ENCODE measurements at places on chromosomes 16 and 17. TPM values are rescaled to one million over a fixed set of nuclear protein-coding genes. Genes with fewer than 3 reads are reported as not detected.

The ODAD4 gene
- total RNA-seq, result 1.6 TPM

The AHSP gene
- total RNA-seq, result not detected

The TBCD gene
- total RNA-seq, result 69.0 TPM

The PRSS33 gene
- total RNA-seq, result not detected

The TOM1L1 gene
- total RNA-seq, result 30.8 TPM

The NECAB2 gene
- total RNA-seq, result not detected

The ACSM2A gene
- not detected for total RNA-seq

GRCh38 chr17:4604111-4604644 is 19.8 kb downstream of the SMTNL2 start:
- H3K27ac ChIP-seq, result no peak overlapping the region
- H3K4me1 ChIP-seq, result peaks cover 6% of the 10 kb centered on the region
- no peak overlapping the region for H3K4me3 ChIP-seq
- H3K27me3 ChIP-seq, result no peaks in the 10 kb centered on the region

- no peak overlapping the region for H3K4me3 ChIP-seq
- H3K36me3 ChIP-seq, result peaks cover 26% of the 10 kb centered on the region
- peaks cover 9% of the 10 kb centered on the region for H3K4me1 ChIP-seq
- no peak for DNase-seq
These were observed 23.3 kb downstream of the MEAK7 start for GRCh38 chr16:84481051-84481735.

DNA sequence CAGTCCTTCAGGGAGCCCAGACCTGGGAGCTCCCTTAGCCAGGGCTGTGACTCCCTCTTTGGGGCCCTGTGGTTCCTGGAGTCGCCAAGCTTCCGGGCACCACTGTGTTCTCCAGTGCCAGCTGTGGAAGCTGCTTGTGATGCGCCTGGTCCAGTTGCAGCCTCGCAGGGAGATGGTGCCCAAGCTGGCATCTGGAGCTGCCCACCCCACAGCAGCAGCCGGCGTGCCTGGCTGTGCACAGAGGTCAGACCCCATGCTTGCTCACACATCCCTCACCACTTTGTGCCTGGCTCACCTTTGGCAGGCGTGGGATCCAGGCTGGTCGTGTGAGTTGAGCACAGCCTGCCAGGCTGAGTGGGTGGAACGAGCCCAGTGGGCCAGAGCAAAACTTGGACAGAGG is 18.2 kb downstream of the RHOT1 start:
- DNase-seq, result no peak
- peaks cover 20% of the 10 kb centered on the region for H3K4me1 ChIP-seq
- H3K4me3 ChIP-seq, result no peak overlapping the region
- no peaks in the 10 kb centered on the region for H3K36me3 ChIP-seq
- no peaks in the 10 kb centered on the region for H3K27me3 ChIP-seq
- no peak overlapping the region for H3K27ac ChIP-seq

GRCh38 chr17:34673516-34673915 is 94.1 kb downstream of the TMEM132E start:
- H3K27ac ChIP-seq, result no peak overlapping the region
- no peak for DNase-seq
- no peaks in the 10 kb centered on the region for H3K27me3 ChIP-seq

- H3K36me3 ChIP-seq, result peaks cover 15% of the 10 kb centered on the region
- no peaks in the 10 kb centered on the region for H3K27me3 ChIP-seq
- peak overlapping the region; percentile 73 for H3K27ac ChIP-seq
- DNase-seq, result no peak
These were observed 13.1 kb downstream of the MRM3 start for GRCh38 chr17:795276-795675.

- H3K27me3 ChIP-seq, result no peaks in the 10 kb centered on the region
- H3K27ac ChIP-seq, result peak overlapping the region; percentile 80
- no peaks in the 10 kb centered on the region for H3K36me3 ChIP-seq
- H3K4me3 ChIP-seq, result peak overlapping the region; percentile 46
These were observed 669 bp upstream of the DCTPP1 start for GRCh38 chr16:30430428-30430970.

DNA sequence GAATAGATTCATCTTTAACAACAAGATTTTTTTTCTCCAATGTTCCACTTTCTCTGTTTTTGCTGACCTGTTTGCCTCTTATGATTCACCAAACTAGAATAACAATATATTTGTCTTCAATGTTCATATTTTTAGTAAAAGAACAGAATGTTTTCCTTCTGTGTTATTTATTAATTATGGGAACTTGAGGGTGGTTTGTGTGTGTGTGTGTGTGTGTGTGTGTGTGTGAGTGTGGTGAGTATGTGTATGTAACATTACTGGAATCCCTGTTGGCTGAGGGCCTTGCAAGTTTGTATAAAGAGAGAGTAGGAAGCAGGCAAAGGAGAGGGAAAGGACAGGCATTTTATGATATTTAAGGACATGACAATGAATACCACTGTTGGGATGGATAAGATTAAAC is 13.8 kb downstream of the STXBP4 start:
- no peaks in the 10 kb centered on the region for H3K27me3 ChIP-seq
- DNase-seq, result peak; percentile 66
- no peaks in the 10 kb centered on the region for H3K36me3 ChIP-seq
- H3K4me1 ChIP-seq, result peaks cover 14% of the 10 kb centered on the region

- peak overlapping the region; percentile 50 for H3K4me3 ChIP-seq
- no peaks in the 10 kb centered on the region for H3K36me3 ChIP-seq
- H3K27ac ChIP-seq, result peak overlapping the region; percentile 88
- peak; percentile 57 for DNase-seq
- H3K4me1 ChIP-seq, result no peaks in the 10 kb centered on the region
- no peaks in the 10 kb centered on the region for H3K27me3 ChIP-seq
These were observed 54.5 kb downstream of the TUBD1 start for GRCh38 chr17:59838052-59838916.

- H3K27ac ChIP-seq, result no peak overlapping the region
- no peaks in the 10 kb centered on the region for H3K27me3 ChIP-seq
- DNase-seq, result no peak
- peaks cover 10% of the 10 kb centered on the region for H3K36me3 ChIP-seq
- H3K4me3 ChIP-seq, result no peak overlapping the region
These were observed 10.5 kb downstream of the AP2B1 start for GRCh38 chr17:35597604-35598003.

DNA sequence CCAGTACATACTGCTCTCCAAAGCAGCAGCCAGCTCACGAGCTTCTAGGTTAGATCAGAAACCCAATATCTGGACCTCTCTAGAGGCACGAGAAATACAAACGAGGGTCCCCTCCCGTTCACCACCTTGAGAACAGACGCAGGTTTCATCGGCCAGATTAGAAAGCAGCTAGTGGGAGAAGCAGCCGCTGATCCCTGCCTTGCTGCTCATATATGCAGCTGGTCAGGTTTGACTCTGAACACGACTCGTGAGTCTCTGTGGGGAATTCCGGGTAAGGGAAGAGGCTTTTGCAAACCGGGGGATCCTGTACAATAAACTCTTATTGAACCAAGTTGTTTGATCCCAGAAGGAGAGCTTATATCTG is 1.6 kb downstream of the VAT1L start:
- no peak overlapping the region for H3K27ac ChIP-seq
- no peaks in the 10 kb centered on the region for H3K36me3 ChIP-seq
- peaks cover 14% of the 10 kb centered on the region for H3K4me1 ChIP-seq
- peaks cover 13% of the 10 kb centered on the region for H3K27me3 ChIP-seq
